Activated T-helper 1 cell treated with Interleukin-2 at 50 U/mL for 16 hours (primary cell): ENCODE measurements at places on chromosomes 4 and X.

DNA sequence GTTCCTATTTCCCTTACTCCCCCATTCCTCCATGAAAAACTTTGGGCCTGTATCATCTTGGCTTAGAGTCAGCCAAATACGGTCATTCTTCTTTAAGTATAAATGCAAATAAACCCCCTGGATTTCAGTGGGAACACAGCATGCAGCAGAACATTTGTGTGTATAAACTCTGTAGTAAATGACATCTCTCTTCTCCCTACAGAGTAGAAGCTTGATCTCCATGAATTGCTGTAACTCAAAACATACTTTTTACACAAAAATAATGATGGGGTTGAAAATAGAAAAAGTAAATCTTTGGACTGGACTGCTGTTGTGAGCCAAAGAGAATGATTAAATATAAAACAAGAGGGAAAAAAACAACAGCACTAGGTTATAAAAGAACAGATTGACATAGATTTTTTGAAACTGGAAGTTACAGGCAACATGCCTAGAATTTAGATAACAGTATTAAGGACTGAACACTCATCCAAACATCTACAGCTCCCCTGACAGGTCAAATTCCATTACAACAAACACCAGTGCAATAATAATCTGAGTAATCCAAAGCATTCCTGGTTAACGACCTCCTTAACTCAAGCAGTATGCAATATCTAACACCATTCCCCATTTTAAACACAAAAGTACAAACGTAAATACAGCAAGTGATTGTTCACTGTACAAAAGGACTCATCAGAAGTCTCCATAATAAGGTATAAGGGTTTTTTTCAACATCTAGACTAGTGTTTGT is 30.7 kb downstream of the TSPAN5 start:
- DNase-seq, result no peak

DNA sequence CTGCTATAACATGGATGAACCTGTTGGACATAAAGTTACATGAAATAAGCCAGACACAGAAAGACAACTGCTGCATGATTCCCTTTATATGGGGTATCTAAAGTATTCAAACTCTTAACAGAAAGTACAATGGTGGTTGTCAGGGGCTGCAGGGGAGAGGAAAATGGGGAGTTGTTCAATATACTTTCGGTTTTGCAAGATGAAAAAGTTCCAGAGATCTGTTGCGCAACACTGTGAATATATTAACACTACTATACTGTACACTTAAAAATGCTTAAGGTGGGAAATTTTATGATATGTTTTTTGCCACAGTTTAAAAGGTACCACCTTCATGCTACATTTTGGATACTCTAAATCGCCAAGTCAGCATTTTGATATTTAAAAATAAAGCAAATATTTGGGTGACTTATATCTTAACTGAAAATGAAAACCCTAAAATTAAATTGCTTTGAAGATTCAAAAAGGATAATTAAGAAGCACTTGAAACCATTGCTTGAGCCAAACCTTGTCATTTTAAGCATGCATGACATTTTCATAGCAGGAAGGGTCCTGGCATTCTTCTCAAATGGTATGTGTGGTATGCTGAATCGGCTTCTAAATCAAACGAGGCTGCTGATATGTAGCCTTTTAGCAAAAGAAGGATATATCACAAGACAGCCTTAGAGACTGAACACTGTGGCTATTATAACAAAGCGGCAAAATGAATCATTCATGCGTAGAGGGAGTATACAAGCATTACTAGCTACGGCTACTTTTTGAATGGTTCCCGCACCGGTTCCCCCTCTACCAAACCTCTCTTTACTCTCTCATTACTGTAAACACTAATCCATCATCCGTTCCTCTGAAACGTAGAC is 607.1 kb upstream of the DIPK2B start:
- DNase-seq, result no peak

GRCh38 chrX:17820100-17820499 is 41.0 kb downstream of the RAI2 start:
- no peak for DNase-seq

- DNase-seq, result no peak
These were observed 154.2 kb upstream of the HAND2 start for GRCh38 chr4:173684223-173684622.

GRCh38 chr4:62117886-62118285 is 917.8 kb downstream of the ADGRL3 start:
- no peak for DNase-seq

DNA sequence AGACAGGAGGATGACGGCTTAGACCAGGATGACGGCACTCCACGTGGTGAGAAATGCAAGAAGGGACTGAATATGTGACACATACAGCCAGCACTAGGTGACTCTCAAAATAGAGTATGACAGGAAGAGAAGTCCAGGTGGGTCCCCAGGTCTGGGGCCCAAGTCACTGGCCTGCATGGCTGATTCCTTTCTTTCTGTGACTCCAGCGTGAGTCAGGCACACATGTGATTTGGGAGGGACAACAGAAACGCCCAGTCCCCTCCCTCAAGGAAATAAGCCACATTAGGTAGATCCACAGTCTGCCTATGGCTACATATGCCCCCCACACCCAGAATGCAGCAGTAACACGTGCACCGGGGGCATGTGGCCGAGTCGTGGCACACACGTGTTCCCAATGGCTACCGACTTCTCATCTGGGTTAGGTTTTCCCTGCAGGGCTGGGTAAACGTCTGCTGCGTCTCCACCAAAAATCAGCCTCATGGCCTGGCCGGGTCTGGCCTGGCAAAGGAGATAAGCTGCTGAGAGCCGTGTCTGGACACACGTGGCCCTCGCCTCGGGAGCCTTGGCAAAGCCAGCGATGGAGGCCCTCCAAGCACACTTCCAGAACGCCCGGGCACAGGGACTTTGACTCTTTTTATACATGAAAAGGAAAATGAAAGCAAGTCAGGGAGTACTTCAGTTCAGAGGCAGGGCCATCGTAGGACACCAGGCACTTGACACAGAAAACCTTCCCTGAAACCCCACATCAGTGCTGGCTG is 19.3 kb downstream of the SEL1L3 start:
- DNase-seq, result no peak

DNA sequence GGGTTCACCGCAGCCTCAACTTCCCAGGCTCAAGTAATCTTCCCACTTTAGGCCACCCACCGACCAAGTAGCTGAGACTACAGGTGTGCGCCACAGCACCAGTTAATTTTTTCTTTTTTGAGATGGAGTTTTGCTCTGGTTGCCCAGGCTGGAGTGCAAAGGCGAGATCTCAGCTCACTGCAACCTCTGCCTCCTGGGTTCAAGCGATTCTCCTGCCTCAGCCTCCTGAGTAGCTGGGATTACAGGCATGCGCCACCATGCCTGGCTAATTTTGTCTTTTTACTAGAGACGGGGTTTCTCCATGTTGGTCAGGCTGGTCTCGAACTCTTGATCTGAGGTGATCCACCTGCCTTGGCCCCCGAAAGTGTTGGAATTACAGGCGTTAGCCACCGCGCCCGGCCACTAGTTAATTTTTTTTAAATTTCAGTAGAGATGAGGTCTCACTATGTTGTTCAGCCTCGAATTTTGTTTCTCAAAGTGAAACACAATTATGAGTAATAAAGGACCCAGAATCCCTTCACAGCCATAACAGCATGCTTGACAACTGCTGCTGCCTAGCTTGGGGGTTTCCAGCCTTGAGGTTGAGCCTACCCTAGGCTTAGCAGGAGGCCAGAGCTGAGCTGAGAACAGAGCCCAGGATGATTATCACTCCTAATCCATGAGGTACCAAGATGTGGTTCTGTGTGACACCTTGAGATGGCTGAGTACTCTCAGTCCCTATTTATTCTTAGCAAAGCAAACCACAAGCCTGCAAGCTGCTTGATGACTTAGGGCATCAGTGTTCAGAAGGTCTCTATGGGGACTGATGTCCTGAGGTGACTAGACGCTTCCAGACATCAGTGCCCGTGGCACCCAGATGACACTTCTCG is 41.6 kb upstream of the NKRF start:
- peak; percentile 9 for DNase-seq

- no peak for DNase-seq
These were observed 10.0 kb downstream of the ABHD18 start for GRCh38 chr4:127975121-127975770.

- no peak for DNase-seq
These were observed 515.2 kb downstream of the GLUD2 start for GRCh38 chrX:121562616-121563015.

GRCh38 chr4:47337893-47338292 is 125.6 kb downstream of the COMMD8 start:
- no peak for DNase-seq

DNA sequence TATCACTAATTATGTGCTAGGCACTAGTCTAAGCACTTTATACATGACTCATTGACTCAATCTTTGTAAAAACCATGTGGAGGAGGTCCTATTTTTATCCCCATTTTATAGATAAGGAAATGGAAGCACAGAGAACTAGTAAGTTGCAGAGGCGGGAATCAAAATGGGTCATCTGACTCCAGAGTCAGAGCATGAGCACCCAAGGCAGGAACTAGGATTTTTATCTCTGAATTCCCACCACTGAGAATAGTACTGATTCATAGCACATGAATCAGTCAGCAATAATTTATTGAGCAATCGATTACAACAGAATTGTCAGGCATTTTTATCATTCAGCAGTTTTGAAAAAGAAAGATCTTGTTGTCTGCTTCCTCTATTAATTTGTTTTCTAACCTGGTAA is 19.3 kb downstream of the SCARB2 start:
- DNase-seq, result no peak

GRCh38 chrX:49186125-49187027 is at the start of gene PRICKLE3:
PRICKLE3 (minus strand) TSS chrX:49186373; CDS start chrX:49186297, 76 bp downstream.
- peak; percentile 53 for DNase-seq

DNA sequence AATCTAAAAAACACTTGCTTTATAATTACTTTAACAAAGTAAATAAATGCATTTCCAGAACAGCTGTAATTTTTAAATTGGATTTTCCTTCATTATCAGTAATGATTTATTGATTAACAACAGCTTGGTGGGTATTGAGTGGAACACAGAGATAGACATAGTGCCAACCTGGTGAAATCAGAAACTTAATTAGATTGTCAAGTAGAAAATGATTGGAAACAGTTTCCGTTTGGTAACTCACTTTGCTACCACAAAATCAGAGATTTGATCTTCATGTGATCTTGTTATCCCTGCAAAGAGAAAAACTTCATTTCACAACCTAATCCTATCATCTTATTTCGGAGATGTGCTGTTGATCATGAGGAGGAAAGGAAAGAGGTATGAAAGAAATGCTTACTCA is 70.8 kb downstream of the CAPN6 start:
- DNase-seq, result no peak

DNA sequence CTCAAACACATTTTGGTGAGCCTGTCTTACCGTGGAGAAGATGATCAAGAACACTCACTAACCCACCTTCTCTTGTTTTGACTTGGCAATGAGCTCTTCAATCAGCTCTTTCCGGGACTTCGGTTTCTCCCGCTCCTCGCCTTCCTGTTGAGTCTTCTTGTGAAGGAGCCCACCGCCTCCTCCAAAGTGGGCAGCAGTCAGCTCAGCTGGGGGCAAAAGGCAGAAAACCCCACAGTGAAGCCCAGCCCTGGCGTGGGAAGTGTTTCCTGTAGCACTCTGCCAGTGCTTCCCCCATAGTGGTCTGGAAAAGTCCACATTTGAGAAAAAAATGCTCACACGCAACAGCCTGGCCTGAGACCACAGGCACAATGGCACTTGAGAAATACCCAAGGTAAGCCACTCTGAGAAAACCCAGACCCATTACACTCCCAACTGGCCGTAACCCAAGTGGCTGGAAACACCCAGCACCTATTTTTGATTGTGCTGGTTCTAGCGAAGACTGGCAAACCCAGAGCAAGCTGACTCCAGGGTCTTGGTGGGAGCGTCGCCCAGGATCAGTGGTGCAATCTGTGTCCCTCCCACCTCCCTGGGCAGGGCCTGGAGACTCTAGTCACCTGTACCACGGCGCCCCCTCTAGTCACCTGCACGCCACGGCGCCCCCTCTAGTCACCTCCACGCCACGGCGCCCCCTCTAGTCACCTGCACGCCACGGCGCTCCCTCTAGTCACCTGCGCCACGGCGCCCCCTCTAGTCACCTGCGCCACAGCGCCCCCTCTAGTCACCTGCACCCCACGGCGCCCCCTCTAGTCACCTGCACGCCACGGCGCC is 8.6 kb downstream of the NOP14 start:
- no peak for DNase-seq
